ENCODE measurements at places on chromosomes 13 and 19.

DNA sequence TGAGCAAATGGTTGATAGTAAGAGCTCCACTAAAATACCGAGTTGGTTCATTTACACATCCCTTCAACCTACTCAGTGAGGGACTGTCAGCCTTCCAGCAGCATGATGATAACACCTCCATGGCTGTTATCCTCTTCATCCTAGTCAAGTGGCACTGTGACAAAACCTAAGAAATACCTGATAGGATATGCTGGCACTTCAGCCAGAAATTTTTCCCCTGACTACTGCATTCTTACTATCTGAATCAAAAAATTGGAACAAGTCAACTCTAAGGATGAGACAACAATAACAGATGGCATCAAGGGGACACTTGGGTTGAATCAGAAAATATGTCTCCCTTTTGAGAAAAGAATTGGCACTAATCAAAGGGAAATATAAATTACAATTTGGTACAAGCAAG is 193.9 kb downstream of the KCTD12 start:
- no peak for DNase-seq

DNA sequence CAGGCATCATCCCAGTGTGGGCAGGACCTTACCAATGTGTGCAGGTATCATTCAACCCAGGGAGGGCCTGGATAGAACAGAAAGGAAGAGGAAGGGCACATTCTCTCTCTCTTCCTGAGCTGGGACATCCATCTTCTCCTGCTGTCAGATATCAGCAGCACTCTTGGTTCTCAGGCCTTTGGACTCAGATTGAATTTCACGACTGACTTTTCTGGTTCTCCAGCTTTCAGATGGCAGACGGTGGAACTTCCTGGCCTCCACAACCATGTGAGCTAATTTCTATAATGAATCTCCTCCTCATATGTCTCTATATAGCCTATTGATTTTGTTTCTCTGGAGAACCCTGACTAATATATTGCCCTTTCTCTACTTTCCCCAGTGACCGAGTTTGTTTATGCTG is 77.3 kb downstream of the OLFM4 start:
- DNase-seq, result no peak

DNA sequence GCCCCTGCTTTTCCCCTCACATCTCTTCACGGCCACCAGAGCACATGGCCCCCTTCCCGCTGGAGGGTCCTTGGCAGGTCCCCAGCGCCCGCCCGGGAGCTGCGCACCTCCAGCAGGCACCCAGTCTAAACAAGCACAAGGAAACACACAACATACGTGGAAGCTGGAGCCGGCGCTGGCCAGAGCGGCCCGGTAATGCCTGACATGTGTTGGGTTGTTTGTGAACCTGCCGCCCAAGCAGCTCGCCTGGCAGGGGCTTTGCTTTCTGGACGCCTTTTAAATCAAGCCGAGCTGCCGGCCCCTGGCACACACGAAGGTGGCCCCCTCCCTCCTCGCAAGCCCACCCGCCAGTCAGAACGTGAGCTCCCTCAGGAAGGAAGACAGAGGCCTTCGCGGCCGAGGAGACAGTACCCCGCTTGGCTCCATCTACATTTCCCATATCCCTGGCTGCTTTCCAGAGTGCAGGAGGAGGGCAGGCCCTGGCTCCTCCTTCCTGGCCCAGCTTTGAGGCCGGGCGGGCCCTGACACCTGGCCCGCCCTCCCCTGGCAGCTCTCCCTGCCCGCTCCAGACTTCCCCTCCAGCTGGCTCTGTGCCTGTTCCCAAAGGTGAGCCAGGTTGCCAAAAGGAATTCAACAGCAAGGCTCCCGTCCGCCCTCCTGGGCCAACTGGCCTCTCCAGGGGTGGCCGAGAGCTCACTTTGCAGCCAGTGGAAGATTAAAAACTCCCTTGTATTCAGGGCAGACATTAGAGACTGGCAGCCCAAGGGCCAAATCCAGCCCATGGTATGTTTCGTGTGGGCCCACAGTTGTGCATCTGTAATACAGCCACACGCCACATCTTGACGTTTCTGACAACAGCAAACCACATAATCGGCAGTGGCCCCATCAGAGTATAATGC is 28.7 kb downstream of the COMP start:
- DNase-seq, result no peak

DNA sequence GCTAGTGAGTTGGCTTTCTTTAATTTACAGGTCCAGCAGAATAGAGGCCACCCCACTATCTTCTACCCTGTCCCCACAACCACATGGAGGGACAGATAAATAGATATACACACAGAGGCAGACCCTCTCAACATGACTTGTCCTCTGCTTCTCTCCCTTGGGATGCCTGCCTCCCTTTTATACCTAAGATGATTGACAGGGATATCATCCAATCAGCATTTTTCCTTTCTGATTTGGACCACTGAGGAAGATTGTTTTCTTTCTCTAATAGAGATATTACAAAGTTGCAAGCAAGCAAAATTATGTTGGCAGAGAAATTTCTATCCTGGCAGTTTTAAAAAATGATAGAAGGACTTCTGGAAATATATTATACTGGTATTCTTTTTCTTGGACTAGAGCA is 35.8 kb downstream of the STOML3 start:
- DNase-seq, result no peak

DNA sequence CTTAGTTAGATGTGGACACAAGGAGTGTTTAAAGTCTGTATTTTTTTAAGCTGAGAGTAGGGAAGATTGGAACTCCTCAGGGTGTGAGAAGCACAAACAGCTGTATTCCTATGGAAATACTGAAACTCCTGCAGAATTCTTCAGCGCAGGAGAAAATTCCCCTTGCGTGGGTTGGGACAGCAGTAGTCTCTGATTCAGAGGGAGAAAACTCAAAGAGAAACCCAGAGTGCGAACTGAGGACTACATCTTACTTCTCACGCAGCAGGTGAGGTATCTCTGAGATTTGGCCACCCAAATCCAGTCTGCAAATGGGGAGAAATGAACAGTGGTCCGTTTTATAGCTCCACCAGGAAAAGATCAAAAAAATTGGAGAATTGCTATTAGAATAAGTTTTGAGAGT is 60.9 kb downstream of the FRY start:
- no peak for DNase-seq

DNA sequence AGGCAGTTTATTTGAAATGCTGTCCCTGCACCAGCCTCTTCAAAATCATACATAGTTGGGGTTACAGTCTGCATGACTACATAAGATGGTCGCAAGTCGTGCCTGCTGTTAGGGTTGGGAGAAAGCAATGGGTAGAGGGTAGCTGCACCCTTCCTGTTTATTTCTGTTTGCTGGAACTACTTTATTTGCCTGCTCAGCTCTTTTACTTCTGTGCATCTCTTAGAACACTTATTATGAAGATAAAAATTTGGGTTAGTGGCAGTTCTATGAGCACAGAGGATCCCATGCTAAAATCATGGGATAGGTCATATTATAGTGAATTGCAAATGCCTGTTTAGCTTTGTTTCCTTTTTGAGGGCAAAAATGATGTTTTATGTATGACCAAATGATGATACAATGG is 160.1 kb downstream of the MYO16 start:
- DNase-seq, result no peak

Measured in Peyer's patch (tissue), 4 donors.